ENCODE measurements at places on chromosomes 12 and 14. TPM values are rescaled to one million over a fixed set of nuclear protein-coding genes. Genes with fewer than 3 reads are reported as not detected.

DNA sequence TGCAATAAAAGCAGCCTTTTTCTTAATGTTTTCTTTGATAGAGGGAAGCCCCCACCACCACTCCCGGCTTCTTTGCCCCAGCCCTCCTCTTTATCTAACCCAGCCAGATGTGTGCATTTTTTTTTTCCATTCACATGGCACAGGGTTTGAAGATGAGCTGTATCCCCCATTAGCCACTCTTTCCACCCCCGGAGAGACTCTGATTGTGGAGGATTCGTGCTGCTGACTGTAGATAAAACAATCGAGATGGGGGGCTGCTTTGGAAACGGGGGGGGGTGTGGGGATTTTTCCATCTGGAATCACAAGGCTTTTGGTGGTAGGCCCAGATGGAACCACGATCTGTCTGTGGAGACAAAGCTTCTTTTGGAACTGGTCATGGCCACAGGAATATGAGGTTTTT lies 46.2 kb upstream of the VASH1 start:
- H3K27me3 ChIP-seq: no peaks in the 10 kb centered on the region
- H3K4me3 ChIP-seq: no peak overlapping the region
- H3K4me1 ChIP-seq: peaks cover 28% of the 10 kb centered on the region
- no peaks in the 10 kb centered on the region for H3K36me3 ChIP-seq

DNA sequence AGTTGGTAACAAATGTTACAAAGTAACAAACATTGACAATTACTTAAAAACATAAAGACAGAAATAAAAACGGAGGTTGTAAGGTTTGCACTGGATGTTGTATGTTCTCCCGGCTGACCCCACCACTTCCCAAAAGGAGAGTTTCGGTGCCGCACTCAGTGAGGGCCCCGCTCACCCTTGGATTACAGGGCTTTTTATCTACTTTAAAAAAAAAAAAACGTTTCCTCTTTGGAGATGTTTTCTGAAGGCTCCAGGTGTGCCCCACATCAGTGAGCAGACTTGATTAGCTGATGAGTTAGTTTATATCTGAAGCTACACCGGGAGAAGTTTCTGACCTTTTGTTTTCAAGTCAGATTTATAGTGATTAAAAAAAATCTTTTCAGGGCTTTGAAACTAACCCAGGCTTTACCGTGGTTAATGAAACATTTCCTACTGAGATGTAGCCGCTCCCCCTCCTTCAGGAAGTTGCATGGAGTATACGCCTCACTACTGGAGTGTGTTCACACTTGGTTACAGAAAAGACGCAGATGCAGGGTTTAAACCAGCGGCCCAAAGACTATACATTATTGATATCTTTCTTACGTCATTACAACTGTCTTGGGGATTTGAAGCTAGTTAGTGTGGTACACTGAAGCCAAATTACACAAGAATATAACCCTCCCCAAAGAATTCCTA lies 38.0 kb upstream of the BCL7A start:
- no peaks in the 10 kb centered on the region for H3K36me3 ChIP-seq
- no peaks in the 10 kb centered on the region for H3K4me1 ChIP-seq
- no peak overlapping the region for H3K27ac ChIP-seq
- no peaks in the 10 kb centered on the region for H3K27me3 ChIP-seq
- DNase-seq: no peak

DNA sequence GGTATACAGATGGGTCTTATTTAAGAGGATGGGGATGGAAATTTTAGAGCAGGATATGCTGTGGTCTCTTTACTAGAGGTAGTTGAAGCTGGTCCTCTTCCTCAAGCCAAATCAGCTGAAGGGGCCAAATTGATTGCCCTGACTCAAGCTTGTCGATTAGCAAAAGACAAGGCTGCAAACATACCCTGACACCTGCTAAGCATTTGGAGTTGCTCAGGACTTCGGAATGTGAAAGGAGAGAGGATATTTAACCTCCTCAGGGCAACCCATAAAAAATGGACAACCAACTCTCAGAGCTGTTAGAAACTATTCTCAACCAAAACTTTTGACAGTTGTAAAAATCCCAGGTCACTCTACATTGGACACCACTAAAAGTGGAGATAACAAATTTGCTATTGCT lies 15.6 kb downstream of the PTGDR start:
- DNase-seq: no peak
- H3K4me3 ChIP-seq: no peak overlapping the region
- H3K4me1 ChIP-seq: no peaks in the 10 kb centered on the region

DNA sequence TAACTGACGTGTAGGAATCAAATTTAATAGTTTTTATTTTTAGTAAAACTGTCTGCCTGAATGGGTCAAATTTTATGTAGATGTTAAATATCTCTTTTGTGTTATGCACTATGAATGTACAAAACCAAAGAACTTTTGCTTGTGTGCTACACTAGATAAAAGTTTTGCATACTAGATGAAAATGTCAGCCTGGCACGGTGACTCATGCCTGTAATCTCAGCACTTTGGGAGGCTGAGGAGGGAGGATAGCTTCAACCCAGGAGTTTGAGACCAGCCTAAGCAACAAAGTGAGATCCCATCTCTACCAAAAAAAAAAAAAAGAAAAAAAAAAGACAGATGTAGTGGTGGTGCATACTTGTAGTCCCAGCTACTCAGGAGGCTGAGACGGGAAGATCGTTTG lies 11.1 kb downstream of the AEBP2 start:
- no peaks in the 10 kb centered on the region for H3K27me3 ChIP-seq
- H3K27ac ChIP-seq: no peak overlapping the region
- peaks cover 15% of the 10 kb centered on the region for H3K4me1 ChIP-seq
- no peaks in the 10 kb centered on the region for H3K36me3 ChIP-seq

GRCh38 chr14:30211326-30211725 lies 283.7 kb upstream of the PRKD1 start:
- H3K27ac ChIP-seq: no peak overlapping the region
- no peaks in the 10 kb centered on the region for H3K4me1 ChIP-seq
- H3K4me3 ChIP-seq: no peak overlapping the region

NTN4 gene
- 84.9 TPM for total RNA-seq

FAM216A gene
- total RNA-seq: 39.7 TPM

RAD51AP1 gene
- total RNA-seq: 19.4 TPM

- H3K4me1 ChIP-seq: no peaks in the 10 kb centered on the region
- no peaks in the 10 kb centered on the region for H3K27me3 ChIP-seq
- H3K27ac ChIP-seq: no peak overlapping the region
- H3K36me3 ChIP-seq: no peaks in the 10 kb centered on the region
- no peak overlapping the region for H3K4me3 ChIP-seq
Measured at GRCh38 chr14:69807192-69807591, 10.2 kb upstream of the SLC10A1 start.

DNA sequence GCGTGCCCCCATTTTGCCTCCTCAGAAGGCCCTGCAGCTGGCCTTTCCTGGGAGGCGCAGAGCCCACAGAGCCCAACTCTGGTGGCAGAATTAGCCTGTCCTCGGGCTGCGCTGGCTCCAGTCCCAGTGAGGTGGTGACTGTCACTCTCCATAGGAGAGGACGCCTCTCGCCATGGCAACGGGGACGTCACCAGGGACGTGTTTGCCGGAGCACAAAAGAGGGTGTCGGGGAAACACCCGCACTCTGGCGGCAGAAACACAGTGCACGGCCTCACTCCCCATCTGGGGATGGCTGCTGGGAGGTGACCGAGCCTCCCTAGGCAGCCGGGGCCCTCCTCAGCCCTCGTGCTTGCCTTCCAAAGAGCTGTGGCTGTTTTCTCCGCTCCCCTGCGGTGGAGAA lies 50.2 kb upstream of the NCOR2 start:
- no peaks in the 10 kb centered on the region for H3K27me3 ChIP-seq
- H3K4me1 ChIP-seq: peaks cover 23% of the 10 kb centered on the region
- no peak for DNase-seq
- H3K27ac ChIP-seq: no peak overlapping the region

GRCh38 chr14:103732868-103733620 lies 17.4 kb downstream of the ZFYVE21 start:
- H3K27me3 ChIP-seq: no peaks in the 10 kb centered on the region
- no peak overlapping the region for H3K4me3 ChIP-seq
- no peaks in the 10 kb centered on the region for H3K36me3 ChIP-seq
- H3K27ac ChIP-seq: no peak overlapping the region
- DNase-seq: no peak

DNA sequence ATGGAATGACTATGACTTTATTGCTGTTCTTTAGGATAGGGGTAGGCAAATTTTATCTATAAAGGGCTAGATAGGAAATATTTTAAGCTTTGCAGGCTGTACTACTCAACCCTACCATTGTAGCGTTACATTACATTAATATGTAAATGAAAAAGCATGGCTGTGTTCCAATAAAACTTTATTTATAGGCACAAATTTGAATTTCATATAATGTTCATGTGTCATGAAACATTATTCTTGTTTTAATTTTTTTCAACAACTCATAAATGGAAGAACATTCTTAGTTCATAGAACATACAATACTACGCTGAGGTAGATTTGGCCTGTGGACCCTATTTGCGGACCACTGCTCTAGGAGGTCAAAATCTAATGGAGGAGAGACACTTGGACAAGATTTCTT lies 133.7 kb downstream of the SOX5 start:
- no peaks in the 10 kb centered on the region for H3K36me3 ChIP-seq
- no peaks in the 10 kb centered on the region for H3K27me3 ChIP-seq
- no peak overlapping the region for H3K27ac ChIP-seq

GRCh38 chr14:30551460-30551859 lies 7.5 kb upstream of the G2E3 start:
- H3K27ac ChIP-seq: no peak overlapping the region
- H3K36me3 ChIP-seq: no peaks in the 10 kb centered on the region
- H3K27me3 ChIP-seq: no peaks in the 10 kb centered on the region
